T-helper 2 cell treated with Interferon-gamma antibody and Interleukin-4, amounts not matched to agents 100 ng/mL and 5 ng/mL, for 36 hours (primary cell): ENCODE measurements at places on chromosomes 4 and X. TPM values are rescaled to one million over a fixed set of nuclear protein-coding genes. Genes with fewer than 3 reads are reported as not detected.

APLN gene
- 0.05 and 0.07 TPM in 2 replicates for total RNA-seq

TMPRSS11B gene
- not detected in 2 replicates for total RNA-seq

FMR1NB gene
- not detected in 2 replicates for total RNA-seq

PPP1R2C gene
- not detected in 2 replicates for total RNA-seq

SAP30 gene
- total RNA-seq: 23.1 and 24.9 TPM in 2 replicates

TRIM75 gene
- total RNA-seq: not detected in 2 replicates

LEF1 gene
- 173 and 175 TPM in 2 replicates for total RNA-seq

AWAT2 gene
- not detected in 2 replicates for total RNA-seq

AREG gene
- total RNA-seq: not detected in 2 replicates

SLC10A6 gene
- total RNA-seq: not detected in 2 replicates

IBSP gene
- not detected in 2 replicates for total RNA-seq

ANOS1 gene
- total RNA-seq: 0.05 TPM in 1 of 2 replicates, not detected in the other

GAB3 gene
- 8.6 and 9.4 TPM in 2 replicates for total RNA-seq

ARHGAP4 gene
- total RNA-seq: 245 and 265 TPM in 2 replicates

CD40LG gene
- 153 and 157 TPM in 2 replicates for total RNA-seq

USP17L30 gene
- not detected in 2 replicates for total RNA-seq

SFRP2 gene
- not detected in 2 replicates for total RNA-seq

FAM47E gene
- not detected in 2 replicates for total RNA-seq

FAM13A gene
- total RNA-seq: 8.3 and 8.6 TPM in 2 replicates

GASK1B gene
- not detected in 2 replicates for total RNA-seq

UGT2B15 gene
- not detected in 2 replicates for total RNA-seq

PROM1 gene
- not detected in 2 replicates for total RNA-seq

CTAG2 gene
- not detected in 2 replicates for total RNA-seq

ETDA gene
- not detected in 2 replicates for total RNA-seq
